NCI-H82 (cell line): ENCODE measurements at places on chromosomes 13 and 19.

DNA sequence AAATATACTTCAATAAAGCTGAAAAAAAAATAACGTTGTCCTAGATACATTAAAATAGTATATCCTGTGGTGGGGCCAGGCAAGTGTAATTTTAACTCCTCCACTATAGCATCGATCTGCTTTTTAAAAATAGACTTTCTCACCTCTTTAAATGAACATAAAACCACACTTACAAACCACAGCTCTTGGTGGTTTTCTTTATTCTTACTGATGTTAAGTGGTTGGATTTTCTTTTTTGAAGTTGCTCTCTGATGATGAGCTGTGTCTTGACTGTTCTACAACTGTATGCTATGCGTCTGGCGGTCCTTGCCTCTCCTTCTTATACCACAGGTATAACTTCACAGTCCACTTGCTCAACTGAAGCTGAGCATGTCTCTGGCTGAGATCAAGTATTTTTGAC lies 721.5 kb upstream of the KLHL1 start:
- DNase-seq = no peak

GRCh38 chr13:113049521-113049941 lies 56.1 kb upstream of the F7 start:
- peak; percentile 30 for DNase-seq

DNA sequence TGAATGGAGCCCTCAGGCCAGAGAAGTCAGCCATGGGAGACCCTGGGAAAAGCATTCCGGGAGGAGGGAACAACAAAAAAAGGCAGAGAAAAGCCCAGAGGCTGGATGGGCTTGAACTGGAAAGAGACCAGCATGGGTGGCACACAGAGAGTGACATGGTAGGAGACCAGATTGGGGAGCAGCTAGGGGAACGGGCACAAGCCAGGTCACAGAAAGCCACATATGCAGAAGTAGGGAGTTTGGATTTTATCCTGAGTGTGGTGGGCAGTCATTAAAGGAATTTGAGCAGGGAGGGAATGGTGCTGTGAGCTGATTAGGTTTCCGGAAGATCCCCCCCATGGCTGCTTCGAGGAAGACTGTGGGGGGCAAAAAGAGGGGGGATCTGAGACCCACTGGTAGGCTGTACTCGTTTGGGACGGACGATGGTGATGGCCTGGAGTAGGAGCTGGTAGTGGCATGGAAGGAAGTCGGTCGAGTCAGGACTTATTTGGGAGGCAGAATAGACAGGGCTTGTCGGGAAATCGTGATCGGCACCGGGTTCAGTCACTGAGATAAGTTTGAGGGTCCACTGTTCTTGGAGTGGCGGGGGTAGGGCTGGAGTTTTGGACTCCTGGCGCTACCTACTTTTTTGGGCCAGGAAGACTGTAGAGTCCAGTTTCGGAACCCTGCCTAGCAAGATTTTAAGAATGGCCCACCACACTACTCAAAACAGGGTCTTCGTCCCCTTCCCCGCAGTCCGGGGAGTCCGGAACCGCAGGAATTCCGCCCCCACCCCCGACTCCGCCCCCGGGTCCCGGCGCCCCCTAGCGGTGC lies 949 bp downstream of the SERTAD1 start:
- no peak for DNase-seq

DNA sequence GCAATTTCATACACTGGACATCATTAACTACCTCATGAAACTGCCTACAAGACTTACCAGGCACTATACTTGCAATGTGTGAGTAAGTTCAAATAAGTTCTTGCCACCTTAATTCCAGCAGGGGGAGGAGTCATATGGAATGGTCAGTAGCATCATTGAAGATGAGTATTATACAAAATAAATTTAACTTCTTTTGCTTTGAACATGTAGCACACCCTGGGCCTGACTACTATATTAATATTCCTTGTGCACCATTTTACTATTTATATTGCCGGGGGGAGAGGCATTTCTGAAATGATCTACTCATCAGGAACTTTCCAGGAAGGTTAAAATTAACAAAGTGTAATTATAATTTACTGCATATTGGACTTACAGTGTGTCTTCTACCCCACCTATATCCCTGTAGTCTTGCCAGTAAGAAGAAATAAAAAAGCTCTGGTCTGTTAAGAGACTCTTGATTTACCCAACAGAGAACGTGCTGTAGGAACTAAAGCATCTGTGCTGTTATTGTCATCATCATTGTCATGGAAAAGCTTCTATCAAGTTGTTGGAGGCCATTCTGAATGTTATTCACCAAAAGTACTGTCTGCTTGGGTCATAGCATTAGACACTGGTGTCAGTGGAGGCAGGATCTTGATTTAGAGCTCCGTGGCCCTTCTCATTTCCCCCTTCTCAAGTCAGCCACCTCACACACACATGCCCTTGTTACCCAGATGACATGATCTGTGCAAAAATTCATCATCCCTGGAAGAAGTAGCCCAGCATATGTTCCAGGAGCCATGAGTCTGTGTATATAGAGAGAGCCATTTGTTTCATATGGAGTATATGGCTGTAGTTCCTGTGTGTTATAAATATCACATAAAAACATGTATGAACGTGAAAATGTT lies 147.1 kb downstream of the MTUS2 start:
- no peak for DNase-seq

GRCh38 chr13:85737952-85738351 lies 61.3 kb downstream of the SLITRK6 start:
- peak; percentile 14 for DNase-seq
